Activated CD4-positive, CD25-positive, alpha-beta regulatory T cell treated with anti-CD3 and anti-CD28 coated beads, Interleukin-2, amount 50 U/mL, for 16 hours (primary cell): ENCODE measurements at places on chromosomes 3 and 15.

GRCh38 chr3:137121704-137122314, 164.0 kb downstream of the IL20RB start:
- DNase-seq, result no peak

DNA sequence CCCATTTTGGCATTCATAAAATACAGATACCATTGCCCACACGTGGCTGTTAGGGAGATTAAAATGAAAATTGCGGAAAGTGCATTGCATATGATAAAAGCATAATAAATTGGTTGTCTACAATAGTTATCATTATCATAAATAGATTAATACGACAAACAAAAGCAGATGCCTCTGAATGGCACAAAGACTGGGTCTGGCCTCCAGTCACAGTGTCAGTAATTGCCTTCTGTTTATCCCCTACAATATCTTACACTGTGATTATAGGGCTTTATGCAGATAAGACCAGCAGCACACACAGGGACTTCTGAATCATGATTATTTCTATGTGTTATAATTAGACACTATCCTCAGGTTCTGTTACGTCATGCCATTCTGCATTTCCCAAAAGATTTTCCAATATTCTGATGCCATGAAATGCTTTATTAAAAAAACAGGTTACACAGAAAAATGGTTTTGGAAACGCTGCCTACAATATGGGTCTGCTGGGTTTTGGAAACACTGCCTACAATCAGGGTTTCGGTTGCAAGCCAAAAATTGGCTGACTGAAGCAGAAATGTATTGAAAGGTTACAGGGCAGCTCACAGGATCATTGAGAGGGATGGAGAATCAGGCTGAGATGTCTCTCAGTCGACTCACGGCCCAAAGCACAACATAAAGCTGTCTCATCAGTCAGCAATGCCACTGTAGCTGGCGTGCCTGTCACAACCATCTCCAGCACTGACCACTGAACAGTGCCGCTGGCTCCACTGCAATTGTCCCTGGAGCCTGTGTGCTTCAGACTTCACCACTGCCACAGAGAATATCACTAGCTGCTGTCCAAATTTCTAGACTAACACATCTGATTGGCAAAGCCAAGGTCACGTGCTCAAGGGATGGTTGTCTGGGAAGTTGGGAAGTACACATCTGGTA, 248.1 kb downstream of the ERC2 start:
- no peak for DNase-seq

DNA sequence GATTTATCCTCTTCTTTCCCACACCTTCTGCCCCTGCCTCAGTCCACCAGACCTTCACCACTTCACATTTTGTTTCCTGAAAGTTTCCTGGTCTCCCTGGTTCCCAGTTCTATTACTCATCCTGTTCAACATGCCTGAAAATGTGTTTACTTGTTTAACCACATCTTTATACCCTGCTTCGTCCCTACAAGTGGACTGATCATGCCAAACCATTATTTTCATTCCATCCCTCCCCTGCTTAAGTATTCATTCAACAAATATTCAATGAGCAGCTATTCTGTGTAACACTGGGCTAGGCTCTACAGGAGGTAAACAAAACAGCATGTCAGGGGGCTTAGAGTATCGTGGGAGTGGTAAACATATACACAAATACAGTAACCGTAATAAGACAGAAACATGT, 5.5 kb downstream of the MYO5A start:
- DNase-seq, result no peak

GRCh38 chr3:29889215-29889614, 608.3 kb downstream of the RBMS3 start:
- no peak for DNase-seq

DNA sequence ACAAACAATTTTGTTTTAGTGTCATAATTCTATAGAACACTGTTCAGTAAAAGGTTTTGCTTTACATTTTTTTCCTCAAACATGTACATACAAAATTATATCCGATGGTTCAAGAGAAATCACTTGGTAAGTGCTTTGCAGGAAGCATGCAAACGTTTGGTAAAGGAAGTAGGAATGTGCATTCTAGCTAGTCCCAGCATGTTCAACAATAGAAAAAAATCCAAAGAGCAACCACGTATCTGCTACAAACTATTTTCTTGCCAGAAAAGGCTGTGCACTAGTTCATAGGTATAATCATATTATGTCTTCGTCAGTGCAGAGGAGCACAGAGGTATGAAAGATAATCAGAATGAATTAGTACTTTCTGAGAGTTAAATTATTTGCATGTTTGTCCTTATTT, 58.0 kb downstream of the GPR160 start:
- no peak for DNase-seq

- peak; percentile 12 for DNase-seq
Measured at GRCh38 chr3:179149406-179149867, 1.3 kb downstream of the PIK3CA start.
